ENCODE measurements at places on chromosomes 13 and 19. TPM values are rescaled to one million over a fixed set of nuclear protein-coding genes. Genes with fewer than 3 reads are reported as not detected.

GRCh38 chr19:9935506-9936325 is 599 bp downstream of the OLFM2 start:
- no peak for DNase-seq

DNA sequence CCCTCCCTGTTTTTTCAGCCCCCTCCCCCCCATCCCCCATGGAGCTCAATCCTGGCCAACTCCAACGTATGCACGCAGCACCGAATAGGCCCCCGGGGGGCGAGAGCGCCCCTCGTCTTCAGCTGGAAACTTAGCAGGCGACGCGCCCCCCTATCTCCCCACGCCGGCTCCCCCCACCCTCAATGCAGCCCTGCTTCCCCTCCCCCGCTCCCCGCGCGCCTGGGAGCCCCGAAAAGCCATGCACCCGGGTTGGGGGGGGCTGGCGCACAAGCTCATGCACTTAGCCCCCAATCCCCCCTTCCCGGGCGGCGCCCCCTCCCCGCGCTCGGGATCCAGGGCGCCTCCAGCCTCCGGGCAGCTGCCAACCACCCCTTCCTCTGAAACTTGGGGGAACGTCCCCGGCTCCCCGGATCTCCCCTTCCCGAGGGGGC is 508 bp downstream of the ZBTB7A start:
- no peak for DNase-seq

- DNase-seq, result no peak
Observed at GRCh38 chr13:31092646-31093045, 69.1 kb downstream of the HSPH1 start.

The CD37 gene
- total RNA-seq, result not detected

DNA sequence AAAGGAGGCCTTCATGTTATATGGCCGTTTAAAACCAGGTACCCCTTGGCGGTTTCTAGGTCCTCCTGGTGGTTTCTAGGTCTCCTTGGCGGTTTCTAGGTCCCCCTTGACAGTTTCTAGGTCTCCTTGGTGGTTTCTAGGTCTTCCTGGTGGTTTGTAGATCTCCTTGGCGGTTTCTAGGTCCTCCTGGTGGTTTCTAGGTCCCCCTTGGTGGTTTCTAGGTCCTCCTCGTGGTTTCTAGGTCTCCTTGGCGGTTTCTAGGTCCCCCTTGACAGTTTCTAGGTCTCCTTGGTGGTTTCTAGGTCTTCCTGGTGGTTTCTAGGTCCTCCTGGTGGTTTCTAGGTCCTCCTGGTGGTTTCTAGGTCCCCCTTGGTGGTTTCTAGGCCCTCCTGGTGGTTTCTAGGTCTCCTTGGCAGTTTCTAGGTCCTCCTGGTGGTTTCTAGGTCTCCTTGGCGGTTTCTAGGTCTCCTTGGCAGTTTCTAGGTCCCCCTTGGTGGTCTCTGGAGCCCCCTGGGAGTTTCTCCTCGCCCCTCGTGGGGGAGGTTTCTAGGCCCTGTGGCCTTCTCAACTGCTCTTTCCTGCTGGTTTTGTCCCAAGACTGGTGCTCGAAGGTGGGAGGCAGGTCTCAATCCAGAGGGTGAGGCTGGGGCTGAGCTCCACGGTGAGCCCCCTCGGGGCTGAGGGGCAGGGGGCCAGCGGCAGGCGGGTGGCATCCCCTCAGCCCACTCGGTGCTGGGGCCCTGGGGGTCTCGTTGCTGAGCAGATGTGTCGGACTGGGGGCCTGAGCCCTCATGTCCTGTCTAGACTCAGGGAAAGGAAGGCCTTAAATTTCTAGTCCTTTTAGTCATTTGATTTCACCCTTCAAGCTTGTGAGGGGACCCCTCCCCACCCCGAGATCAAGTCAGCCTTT is 8.0 kb downstream of the HCN2 start:
- no peak for DNase-seq

DNA sequence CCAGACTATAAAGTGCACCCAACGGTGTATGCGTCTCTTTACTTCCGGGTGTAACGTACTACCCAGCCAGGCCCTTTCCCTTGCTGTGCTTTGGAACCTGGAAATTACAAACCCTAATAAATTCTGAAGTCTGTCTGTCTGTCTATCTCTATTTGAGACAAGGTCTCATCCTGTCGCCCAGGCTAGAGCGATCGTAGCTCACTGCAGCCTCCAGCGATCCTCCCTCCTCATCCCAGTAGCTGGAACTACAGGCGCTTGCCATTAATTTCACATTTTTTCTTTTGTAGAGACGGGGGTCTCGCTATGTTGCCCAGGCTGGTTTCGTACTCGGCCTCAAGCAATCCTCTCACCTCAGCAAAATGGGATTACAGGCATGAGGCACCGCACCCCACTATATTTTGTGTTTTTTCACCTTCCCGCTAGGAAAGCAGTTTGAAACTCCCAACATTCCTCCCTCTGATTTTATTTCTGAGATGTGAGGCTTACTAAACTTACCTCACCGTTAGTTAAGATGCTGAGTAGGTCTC is 469 bp upstream of the RNF6 start:
- no peak for DNase-seq

DNA sequence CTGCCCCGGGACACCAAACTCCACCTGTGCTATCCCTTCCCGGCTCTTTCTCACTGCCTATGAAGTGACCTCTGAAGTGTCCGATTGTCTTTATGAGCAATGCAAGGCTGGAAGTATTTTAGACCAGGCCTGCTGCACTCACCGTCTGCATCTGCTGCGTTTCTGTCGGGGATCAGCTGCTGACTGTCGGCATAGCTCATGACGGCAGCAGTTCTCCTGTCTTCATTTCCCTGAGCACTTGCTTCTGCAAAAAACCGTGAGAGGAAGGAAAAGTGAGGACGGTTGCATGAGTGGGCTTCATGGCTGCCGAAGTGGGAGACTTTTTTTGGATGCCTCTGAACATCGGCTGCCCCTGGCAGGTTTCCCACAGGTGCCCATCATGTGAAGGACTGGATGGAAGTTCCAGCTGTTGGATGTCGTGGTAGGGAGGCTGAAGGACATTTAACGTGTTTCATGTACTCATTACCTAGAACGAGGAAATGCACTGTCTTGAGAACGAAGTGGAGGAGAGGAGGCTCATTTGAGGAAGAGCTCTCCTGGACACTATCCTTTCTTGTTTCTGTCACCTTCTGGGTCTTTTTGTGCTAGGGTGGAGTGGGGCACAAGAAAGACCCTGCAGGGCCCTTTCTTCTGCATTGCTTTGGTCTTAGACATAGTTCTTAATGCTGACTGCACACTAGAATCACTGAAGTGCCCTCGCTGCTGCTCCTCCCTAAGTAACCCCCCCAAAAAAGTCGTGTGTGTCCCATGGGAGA is 94.7 kb downstream of the RNASEH2B start:
- DNase-seq, result no peak

- DNase-seq, result no peak
Observed at GRCh38 chr19:32336259-32337083, 8.9 kb upstream of the ZNF507 start.

- DNase-seq, result no peak
Observed at GRCh38 chr19:37333457-37333856, 37.4 kb upstream of the ZNF527 start.

- DNase-seq, result no peak
Observed at GRCh38 chr13:98960606-98961502, 17.0 kb downstream of the DOCK9 start.

DNA sequence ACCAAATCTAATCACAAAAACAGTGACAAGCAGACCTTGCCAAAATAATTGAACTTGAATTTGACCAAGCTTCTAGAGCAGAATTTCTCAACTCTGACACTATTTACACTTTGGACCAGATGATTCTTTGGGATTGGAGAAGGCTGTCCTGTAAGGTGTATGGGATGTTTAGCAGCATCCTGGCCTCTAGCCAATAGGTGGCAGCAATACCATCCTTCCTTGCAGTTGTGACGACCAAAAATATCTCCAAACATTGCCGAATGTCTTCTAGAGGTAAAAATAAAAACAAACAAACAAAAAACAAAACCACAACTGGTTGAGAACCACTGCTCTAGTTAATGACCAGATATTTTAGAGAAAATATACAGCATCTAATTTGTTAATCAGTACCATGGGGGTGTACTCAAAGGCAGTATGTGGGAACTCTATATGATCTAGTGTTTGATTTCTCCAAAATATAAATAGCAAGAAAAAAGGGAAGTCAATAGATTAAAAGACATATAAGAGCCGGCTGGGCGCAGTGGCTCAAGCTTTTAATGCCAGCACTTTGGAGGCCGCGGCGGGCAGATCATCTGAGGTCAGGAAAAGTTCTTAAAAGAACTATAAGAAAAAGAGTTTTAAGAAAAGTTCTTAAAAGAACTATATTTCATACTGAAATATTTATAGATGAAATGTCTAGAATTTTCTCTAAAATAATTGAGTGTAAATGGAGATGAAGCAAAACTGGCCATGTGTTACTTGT is 60.9 kb upstream of the ZNF527 start:
- no peak for DNase-seq

DNA sequence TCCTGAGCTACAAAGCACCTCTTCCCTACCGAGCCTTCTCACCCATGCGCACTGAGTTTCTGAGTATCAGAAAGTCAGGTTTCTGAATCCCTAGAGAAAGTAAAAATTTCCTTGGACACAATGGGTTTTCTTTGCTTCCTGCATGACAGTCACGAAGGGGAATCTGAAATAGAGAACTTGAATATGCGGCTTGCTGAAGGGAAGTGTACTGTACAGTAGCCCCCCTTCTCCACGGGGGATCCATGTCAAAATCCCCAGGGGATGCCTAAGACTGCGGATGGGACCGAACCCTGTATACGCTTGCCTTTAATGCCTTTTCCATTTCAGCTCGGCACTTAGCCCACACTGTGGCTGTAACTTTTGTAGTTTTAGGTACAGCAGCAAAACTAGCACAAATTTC is 107.9 kb downstream of the GGACT start:
- no peak for DNase-seq

DNA sequence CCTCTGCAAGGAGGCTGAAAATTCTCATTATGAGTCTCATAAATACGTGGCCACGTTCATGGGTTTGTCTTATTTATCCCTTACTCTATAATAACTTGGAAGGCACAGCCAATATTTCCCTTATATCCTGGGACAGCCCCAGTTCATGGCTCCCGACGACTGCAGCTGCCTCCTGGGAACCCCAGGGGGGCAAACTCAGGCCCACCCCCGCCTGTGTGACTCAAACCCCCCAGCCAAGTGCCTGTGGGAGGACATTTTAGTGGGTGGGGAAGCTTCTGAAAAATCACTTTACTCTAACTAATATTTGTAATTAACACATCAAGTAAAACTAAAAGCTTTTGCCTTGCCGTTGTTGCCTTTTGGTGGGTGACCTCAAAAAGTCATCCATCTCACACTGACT is 14.3 kb downstream of the RASA3 start:
- no peak for DNase-seq

GRCh38 chr13:60164234-60164889 is 634 bp upstream of the DIAPH3 start:
- no peak for DNase-seq

The ZNF530 gene
- 2.4 TPM for total RNA-seq

The NCCRP1 gene
- total RNA-seq, result not detected

GRCh38 chr13:43095771-43096719 is 72.7 kb downstream of the DNAJC15 start:
- no peak for DNase-seq

- no peak for DNase-seq
Observed at GRCh38 chr19:9952276-9952675, 16.0 kb upstream of the OLFM2 start.

The KIR3DL2 gene
- total RNA-seq, result not detected

DNA sequence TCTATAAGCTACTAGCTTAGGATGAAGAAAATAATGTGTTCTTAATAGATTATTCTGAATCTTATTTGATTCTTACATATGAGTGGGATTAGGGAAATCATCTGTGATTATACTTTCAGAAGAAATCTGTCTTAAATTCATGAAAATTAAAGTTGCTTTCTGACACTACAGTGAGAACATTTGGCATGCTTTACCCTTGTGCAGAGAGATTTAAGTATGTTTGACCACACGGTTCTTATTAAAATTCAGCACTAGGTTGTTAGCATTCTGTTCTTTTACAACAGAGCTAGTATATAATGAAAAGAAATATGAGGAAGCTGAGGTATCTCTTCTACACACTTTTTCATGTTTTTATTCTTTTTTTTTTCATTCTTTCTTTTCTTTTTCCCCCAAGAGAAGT is 2723.9 kb downstream of the PCDH9 start:
- DNase-seq, result no peak

DNA sequence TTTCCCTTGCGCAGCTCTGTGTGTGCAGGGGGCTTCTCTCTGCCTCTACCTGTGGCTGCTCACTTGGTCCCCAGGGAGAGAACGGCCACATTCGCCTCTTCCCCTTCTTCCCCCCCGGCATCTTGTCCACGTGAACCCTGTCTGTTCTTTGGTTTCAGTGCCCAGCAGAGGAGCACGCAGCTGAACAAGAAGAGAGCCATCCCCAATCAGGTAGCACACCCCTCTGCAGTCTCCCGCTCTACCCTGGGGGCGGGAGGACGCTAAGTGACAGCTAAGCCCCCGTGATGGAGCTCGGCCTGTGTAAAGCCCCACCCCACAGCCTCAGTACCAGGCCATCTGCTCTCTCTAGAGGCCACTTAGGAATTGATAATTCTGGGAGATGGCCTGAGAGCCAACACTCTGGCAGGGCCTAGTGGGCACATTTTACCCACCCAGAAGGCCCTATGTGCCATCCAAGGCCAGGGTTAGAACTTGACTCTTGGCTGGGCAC is 30.2 kb downstream of the TMED1 start:
- no peak for DNase-seq

The ABHD13 gene
- 6.6 TPM for total RNA-seq

GRCh38 chr13:98910501-98910951 is 67.3 kb downstream of the DOCK9 start:
- peak; percentile 51 for DNase-seq

- no peak for DNase-seq
Observed at GRCh38 chr13:78649997-78650716, 8.8 kb downstream of the OBI1 start.

The EPN1 gene
- total RNA-seq, result 102 TPM

The DHDH gene
- total RNA-seq, result not detected

The TTYH1 gene
- total RNA-seq, result not detected

DNA sequence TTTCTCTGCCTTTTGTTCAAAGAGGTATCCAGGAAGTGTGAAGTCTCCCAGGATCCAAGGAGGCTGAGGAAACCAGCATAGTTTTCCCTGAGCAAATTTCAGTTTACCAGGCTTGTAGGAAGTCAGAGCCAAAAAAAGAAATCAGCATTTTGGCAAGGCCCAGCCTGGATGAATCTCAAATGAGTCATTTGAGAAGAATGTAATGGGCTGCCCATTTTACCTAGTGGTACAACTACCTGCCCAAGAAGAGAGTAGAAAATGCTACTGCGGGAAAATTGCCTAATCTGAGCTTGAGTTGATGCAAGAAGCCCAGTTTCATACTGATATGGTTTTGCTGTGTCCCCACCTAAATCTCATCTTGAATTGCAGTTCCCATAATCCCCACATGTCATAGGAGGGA is 284.1 kb upstream of the ZNF507 start:
- peak; percentile 61 for DNase-seq
